ENCODE measurements at places on chromosomes 3 and 15. TPM values are rescaled to one million over a fixed set of nuclear protein-coding genes. Genes with fewer than 3 reads are reported as not detected.

The TNFAIP8L3 gene
- total RNA-seq: 14.7 TPM

- DNase-seq: no peak
Observed at GRCh38 chr3:130085881-130086280, 4.2 kb downstream of the ALG1L2 start.

The CNTN3 gene
- 1.4 TPM for total RNA-seq

DNA sequence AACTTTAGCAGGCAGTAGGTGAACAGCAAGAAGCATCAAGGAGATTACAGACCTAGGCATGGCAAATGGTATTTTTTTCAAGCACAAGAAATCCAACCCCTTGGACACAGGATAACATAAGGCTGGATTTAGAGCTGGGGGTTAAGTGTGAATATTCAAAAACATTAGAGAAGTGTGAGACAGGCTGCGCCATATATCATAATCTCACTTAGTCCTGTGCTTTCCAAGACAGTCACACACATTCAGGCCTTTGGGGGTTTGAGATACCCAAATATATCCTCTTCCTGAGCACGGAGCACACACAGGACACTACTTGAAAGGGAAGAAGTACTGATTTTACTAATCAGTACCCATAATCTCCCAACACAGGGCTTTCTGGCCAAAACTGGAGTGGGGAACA is 83.0 kb upstream of the CLDN18 start:
- no peak for DNase-seq

GRCh38 chr15:67146875-67147381 is 81.5 kb downstream of the SMAD3 start:
- no peak for DNase-seq

DNA sequence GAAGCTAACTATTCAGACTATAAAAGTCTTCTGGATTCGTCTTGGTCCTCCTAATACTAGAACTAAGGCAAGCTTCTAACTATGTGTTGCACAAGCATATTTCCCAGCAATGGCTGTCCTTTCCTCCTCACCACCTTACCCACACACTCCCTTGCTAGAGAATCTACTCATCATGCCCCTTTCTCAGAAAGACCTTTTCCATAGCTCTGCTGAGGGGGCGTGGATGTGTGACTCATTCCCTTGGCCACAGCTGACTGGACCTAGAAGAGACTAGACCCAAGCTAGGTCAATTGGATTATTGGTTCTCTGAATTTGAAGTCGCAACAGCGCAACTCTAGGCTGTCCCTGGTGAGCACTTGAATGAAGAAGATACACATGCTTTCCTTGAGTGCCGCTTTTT is 47.1 kb downstream of the ERC2 start:
- DNase-seq: no peak

The PTPRG gene
- total RNA-seq: 13.7 TPM

The KNG1 gene
- not detected for total RNA-seq

GRCh38 chr3:46089237-46090011 is 62.1 kb upstream of the XCR1 start:
- peak; percentile 77 for DNase-seq

DNA sequence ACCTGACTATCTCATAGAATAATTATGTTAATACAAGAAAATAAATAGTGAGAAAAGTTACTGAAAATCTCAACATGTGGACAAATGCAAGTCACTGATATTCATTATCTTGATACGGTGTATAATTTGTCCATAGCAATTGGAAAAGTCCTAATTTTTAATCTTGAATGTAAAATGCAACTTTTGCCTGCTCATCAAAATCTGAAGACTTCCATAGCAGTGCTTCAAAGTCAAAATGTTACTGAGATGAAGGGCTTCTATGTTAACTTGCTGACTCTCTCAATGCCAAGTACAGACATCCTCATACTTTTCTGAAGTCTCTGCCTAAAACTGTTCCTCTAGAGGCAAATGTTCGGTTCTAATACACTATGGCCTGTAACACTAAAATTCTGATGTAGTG is 1300.1 kb upstream of the EPHA6 start:
- DNase-seq: no peak

DNA sequence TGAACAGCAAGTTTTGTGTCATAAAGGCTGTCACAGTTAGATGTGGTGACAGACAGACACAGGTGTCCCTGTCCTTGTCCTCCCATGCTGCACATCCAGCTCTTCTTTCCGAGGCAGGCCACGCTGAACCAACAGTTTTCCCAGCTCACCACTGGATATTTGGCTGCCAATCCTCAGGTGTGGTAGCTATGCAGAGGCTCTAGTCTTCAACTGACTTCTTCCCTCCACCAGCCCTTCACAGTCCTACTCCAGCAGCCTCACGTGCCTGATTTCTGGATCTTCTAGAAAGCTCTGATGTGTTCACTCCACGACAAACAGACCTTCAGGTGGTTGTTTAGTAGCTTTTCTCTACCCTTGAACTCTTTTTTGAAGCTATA is 145.5 kb downstream of the UACA start:
- DNase-seq: no peak

GRCh38 chr3:61701011-61701410 is 139.6 kb downstream of the PTPRG start:
- DNase-seq: no peak

DNA sequence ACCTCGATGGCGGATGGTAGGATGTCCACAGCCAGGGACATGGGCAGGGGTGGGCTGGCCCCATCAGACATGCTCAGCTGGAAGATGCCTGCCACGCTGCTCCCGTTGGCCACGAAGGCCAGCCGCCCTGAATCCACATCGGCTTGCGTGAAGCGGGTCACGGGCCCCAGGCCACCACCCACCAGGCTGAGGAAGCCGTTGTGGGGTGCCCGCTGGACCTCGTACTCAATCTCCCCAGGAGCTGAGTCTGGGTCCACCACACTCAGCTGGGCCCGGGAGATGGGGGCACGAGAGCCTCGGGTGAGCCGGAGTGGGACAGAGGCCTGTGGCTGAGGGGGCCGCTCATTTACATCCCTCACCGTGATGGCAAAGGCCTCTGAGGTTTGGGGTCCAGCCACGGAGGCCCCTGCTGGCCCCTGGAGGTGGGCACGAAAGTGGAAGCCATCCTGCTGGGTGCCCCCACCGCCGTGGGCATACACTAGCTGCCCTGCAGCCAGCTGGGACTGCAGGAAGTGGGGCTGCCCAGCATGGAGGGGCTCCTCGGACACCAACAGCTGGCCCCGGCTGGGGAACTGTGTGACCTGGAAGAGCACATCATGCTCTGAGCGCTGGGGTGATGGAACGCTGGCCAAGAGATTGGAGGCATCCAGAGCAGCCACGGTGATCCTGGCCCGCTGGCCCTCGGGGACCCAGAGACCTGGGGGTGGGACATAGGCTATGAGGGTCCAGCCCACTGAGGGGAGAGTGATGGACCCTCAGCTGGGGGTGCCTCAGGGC is 29.2 kb downstream of the SNX33 start:
- no peak for DNase-seq

DNA sequence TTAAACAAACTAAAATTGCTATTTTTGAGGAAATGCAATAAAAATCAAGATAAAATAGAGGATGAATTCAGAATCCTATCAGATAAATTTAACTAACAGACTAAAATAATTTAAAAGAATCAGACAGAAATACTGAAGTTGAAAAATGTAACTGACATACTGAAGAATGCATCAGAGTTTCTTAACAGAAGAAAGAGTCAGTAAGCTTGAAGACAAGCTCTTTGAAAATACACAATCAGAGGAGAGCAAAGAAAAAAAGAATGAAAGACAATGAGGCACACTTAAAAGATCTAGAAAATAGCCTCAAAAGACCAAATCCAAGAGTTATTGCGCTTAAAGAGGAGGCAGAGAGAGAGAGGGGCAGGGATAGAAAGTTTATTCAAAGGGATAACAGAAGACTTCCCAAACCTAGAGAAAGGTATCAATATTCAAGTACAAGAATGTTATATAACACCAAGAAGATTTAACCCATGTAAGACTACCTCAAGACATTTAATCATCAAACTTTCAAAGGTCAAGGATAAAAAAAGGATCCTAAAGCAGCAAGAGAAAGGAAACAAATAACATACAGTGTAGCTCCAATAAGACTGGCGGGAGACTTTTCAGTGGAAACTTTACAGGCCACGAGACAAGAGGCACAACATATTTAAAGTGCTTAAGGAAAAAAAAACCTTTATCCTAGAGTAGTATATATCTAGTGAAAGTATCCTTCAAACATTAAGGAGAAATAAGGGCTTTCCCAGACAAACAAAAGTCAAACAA is 24.7 kb downstream of the PEAK1 start:
- DNase-seq: no peak

DNA sequence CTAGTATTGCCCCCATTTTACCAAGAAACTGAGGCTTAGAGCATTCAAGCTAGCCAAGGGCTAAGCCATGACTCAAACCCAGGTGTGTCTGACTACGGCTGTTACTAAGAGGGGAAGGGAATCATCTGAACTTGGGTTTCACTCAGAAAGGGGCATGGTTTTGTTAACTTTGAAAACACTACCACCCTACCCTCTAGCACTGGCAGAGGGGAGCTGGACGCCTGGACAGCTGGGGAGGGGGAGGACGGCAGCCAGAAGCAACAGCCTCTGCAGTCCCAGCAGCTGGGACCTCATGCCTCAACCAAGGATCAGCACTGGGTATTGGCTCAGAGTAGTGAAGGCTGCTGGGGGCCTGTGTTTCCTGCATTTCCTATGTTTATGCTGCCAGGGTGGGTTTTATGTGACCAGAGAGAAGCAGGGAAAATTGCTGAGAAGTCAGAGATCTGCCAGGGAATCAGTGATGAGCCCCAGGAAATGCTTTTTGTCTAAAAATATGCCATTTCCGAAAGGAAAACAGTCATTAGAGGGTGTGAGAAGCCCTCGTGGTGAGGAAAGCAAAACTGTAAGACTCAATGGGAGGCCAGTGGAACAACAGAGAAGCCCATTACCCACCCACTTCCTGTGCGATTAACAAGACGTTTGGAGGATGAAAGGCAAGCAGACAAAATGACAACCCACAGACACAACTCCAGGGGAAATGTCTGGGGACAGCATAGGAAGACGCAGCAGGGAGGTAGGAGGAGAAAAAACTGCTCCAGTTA is 41.2 kb downstream of the LIPC start:
- no peak for DNase-seq

- no peak for DNase-seq
Observed at GRCh38 chr3:101235048-101235447, 85.3 kb downstream of the IMPG2 start.

DNA sequence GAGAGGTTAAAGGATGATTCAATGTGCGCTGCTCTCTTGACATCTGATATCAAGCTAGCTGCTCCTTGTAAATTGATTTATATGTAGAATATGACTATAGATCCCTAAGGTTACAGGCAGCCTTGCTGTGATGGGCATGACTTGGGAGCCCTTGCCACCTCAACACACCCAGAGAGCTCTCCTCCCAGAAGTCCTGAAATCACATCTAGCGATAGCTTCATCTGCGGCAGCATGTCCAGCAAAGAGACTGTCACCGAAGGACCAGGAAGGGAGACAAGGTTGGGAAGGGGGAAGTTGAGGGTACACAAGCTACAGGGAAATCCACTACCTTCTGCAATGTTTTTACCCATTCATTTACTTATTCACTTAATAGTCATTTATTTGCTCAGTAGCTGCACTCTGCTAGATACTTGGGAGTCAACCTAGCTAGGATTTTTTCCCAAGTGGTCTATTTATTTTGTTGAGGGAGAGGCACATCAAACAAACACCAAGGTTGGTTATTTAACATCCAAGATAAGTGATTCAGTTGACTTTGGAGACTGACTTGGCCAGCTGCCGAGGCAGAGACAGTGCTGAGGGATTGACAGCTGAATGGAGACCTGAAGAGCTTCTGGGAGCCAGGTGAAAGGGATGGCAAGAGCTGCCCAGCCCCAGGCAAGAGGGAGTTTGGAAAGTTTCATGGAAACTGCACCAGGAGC is 205.8 kb upstream of the IL12A start:
- DNase-seq: no peak

The SPINT1 gene
- total RNA-seq: 393 TPM

DNA sequence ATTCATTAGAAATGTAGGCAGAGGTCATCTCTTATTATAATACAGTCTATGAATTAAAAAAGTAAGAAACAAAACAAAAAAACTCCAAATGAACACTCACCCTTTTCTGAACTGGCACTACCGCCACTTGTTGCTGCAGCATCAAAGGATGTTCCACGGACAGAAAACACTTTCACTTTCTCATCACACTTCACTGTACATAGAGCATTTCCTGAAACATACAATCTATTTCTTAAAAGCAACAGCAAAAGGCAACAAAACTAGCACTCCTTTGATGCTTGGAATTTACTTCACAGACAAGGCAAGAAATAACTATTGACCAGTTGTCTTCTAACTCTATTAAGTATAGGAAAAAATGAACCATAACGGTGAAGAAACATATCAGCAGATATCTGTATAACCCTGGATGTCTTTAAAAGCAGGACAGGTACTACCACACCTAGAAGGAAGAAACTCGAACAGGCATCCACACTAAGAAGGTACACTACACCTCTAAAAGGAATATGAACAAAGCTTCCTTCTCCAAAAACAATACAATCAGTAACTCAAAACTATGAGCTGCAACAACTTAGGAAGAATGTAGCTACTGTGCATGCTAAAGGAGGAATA is 24.9 kb downstream of the ETFA start:
- no peak for DNase-seq

The HES1 gene
- 206 TPM for total RNA-seq

DNA sequence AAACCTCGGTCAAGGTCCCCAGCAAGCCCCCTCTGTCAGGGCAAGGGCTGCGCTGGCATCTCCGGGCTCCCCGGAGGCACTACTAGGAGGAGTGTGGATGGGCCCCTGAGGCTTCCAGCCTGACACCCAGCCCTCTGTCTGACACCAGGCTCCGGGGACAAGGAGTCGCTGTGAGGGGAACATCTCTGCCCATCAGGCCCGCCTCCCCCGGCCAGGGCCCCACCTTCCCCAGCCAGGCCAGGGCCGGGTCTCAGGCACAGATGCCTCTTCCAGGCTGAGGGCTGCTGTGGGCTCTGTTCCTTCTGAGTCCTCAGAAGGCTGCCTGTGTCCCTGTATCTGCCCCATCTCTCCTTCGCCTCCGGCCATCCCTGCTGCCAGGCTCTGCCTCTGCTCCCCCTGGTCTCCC is 15.8 kb downstream of the CSPG4 start:
- peak; percentile 63 for DNase-seq

The WNT7A gene
- 1.1 TPM for total RNA-seq

The RHOV gene
- total RNA-seq: 46.9 TPM

DNA sequence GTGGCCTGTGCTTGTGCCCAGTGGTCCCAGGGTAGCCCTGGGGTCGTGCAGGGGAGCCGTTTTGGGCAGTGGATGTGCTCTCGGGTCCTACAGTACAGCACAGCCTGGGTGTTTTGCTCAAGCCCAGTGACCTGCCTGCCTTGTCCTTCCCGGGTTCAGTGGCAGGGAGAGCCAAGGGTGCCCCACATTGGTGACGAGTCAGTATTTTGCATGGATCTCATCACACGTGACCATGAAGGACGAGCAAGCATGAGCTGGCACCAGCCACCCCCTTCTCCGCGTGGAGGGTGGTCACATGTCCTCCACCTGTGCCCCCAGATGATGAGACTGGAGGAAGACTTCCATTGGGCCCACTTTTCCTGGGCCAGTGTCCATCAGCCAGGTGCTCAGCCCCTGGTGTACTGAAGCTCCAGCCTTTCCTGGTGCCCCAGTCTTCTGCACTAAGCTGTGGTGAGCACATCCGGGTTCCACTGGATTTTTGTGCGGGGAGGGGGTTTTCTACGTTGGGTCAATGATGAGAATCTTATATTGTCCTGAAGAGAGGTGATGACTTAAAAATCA is 197.5 kb downstream of the UBE3A start:
- peak; percentile 36 for DNase-seq

The INKA1 gene
- total RNA-seq: 32.7 TPM

The C3orf70 gene
- 4.4 TPM for total RNA-seq

GRCh38 chr3:100941041-100941440 is 52.2 kb downstream of the ABI3BP start:
- no peak for DNase-seq

GRCh38 chr15:60945196-60945595 is 283.9 kb downstream of the RORA start:
- DNase-seq: no peak
